ENCODE measurements at places on chromosomes 7 and 10.

GRCh38 chr7:157044147-157044687 lies 33.8 kb upstream of the MNX1 start:
- no peak for DNase-seq

DNA sequence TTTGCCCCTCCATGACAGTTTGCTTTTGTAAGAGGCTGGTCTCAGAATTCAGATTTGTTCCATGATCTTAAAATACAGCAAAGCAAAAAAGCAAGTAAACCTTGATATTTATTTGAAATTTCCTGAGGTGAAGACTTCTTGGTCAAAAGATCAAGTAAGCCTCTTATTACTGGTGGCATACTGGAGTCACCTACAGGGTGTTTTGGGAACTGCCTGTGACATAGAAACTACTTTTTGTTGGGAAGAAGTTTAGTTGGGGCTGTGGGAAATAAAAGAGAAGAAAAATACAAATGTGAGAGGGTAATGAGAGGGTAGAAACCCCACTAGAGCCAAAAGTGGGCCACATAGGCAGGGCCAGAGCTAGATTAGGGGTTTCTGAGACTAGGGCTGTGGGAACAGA lies 217.9 kb downstream of the OTUD1 start:
- no peak for DNase-seq

GRCh38 chr7:118214051-118214832 lies 10.3 kb upstream of the ANKRD7 start:
- DNase-seq = peak; percentile 89

DNA sequence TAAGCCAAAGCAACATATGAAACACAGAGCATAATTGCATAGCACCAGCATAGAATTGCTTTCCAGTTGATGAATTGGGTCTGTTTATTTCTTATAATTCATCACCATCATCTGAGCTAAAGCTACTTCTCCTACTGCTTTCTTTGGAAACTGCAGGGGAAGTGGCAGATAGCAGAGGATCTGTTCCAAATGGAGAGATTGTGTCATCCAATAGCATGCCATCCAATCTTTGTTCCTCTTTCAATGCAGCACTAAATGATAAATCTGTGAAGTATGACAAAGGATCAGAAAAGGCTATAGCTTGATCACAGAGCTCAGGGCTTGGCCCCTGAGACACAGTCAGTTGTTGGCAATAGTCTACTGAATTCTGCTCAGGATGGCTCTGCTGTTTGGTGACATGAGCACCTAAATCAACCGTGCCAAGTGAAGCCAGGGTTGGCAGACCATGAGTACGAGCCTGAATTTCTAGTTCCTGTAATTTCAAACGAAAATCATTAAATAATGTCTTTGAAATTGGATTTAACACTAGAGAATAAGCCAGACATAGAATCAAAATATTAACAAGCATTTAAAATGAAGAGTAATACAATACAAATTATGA lies 90.0 kb downstream of the TFEC start:
- no peak for DNase-seq

DNA sequence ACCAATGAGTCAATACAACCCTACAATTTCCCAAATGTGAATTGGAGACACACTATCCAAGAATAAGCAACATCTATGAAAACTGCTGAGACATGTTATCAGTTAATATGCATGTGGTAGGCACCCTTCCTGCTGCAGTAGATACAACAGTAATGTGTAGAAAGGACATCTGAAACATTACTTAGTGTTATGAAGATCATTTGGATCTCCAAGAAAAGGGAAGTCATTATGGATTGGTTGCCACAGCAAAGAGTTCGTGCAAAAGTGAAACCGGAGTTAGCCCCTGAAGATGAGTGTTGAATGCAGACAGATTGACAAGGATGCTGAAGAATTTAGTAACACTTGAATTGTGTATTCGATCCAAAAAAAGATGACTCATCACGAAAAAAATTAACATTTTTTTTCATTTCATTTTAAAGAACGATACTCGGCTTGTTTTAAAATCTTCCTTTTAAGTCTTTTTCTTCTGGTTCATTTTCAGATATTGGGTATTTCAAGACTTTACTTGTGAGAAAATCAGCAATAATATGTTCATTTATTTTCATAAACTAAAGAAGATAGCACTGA lies 322.4 kb upstream of the KLF6 start:
- DNase-seq = no peak

DNA sequence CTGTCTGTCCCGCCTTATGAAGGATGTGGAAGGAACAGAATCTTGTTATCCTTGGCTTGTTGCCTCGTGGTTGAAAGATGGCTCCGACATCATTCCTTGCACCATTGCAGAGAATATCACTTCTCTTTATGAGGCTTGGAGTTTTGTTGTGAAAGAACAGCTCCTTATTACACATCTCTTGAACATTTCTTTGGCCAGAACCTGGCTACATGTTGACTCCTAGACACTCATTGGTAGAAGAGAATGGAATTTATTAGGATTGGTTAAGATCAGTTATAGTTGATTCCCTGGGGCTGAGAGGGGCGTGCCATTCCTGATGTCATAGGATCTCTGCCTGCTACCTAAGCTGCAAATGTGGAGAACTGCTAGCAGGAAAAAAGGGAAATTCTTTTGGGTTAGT lies 180.5 kb upstream of the CTBP2 start:
- DNase-seq = no peak

DNA sequence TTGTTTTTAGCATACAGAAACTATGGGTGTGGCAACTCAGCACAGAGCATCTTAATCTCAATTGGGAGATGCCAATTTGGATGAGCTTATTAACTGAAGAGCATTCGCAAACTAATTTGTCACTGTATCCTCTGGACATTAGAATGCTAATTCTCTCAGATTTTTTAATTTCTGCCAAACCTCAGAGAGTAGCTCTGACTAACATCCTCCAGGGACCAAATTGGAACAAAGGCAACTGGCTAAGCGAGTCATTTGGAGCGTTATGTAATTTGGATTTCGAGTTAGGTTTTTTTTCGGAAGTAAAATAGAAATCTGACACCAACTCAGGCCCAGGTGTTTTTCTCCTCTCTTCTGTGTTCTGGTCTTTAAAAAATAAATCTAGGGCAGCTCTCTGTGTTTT lies 201.9 kb downstream of the BMPER start:
- DNase-seq = peak; percentile 28

DNA sequence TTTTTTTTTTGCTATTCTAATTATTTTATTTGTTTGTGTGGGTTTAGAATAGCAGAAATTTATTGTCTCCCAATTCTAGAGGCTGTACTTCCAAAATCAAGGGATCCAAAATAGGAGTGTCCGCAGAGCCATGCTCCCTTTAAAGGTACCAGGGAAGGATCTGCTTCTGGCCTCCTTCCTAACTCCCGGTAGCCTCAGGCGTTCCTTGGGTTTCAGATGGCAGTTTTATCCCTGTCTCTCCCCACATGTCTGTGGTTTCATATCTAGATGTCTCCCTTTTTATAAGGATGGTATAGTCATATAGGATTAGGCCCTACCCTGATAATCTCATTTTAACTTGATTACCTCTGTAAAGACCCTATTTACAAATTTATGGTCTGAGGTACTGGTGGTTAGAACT lies 48.4 kb downstream of the BMPR1A start:
- DNase-seq = no peak

- DNase-seq = peak; percentile 35
Measured at GRCh38 chr10:44326474-44327030, 58.3 kb downstream of the CXCL12 start.

DNA sequence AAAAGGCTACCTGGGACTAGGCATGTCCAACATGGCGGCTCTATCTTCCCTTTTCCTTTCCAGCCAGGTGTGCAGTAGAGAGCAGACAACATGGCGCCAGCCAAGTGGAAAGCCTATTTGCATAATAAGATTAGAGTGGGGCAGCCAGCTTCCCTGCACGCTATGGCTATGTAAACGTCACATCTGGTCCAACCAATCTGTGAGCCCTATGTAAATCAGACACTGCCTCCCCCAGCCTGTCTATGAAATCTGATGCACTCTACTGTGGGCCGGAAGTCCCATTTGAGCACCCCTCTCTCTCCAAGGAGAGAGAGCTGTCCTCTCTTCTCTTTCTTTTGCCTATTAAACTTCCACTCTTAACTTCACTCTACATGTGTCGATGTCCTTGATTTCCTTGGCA lies 984.9 kb upstream of the AUTS2 start:
- DNase-seq = peak; percentile 14

DNA sequence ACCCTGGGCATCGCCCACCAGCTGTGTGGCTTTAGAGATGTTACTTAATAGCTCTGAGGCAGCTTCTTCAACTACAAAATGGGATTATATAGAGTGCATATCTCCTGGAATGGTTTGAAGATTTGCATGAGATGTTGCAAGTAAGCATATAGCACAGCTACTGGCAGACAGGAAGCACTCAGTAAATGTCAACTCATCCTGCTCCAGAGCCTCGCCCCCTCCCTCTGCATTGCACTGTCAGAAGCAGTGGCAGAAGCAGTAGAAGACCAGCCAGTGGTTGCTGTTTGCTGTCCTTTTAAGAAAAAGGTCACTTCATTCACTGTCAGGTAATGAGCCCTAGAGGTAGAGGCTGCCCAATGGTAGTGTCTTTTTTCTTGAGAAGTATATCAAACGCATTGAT lies 180.0 kb upstream of the GHITM start:
- no peak for DNase-seq

GRCh38 chr10:49742683-49743463 lies 19.2 kb downstream of the OGDHL start:
- DNase-seq = no peak

GRCh38 chr7:94228223-94228622 lies 166.5 kb upstream of the COL1A2 start:
- no peak for DNase-seq

- DNase-seq = no peak
Measured at GRCh38 chr7:135154734-135155133, 6.9 kb downstream of the TMEM140 start.

GRCh38 chr10:52533986-52534385 lies 219.9 kb downstream of the DKK1 start:
- DNase-seq = no peak

- DNase-seq = no peak
Measured at GRCh38 chr7:36137258-36137657, 15.8 kb upstream of the EEPD1 start.

DNA sequence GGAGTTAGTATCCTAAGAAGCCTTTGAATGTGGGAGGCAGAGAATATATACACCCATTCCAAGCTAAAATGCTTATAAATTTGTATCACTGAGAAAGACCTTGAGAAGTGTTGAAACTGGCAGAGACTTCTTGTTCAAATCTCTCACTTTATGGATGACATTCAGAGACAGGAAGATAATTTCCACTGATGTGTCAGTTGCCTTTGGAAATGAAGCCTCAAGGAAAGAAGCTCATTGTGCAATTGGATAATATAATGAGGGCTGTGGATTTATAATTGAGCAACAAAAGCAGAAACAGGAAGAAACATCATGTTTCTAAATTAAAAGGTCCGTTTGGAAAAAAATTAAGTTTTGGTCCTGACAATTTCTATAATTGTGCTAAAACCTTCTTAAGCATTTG lies 789.9 kb upstream of the IGFBP3 start:
- no peak for DNase-seq

DNA sequence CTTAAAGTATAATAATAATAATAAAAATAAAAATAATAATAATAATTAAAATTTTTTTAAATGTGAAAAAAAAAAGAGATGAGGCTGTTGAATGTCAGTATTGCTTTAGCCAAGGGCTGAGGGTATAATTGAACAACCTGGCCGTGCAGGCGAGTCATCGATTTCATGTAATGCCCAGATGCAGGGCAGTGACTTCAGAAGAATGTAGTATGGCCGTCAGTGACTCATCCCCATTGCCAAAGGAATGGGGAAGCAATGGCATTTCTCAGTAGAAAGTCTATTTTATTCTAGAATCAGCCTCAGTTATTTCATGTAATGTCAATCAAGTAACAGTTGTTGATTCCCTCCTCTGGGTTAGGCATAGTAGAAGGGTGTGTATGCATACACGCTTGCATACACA lies 516.4 kb downstream of the GLRX3 start:
- no peak for DNase-seq

DNA sequence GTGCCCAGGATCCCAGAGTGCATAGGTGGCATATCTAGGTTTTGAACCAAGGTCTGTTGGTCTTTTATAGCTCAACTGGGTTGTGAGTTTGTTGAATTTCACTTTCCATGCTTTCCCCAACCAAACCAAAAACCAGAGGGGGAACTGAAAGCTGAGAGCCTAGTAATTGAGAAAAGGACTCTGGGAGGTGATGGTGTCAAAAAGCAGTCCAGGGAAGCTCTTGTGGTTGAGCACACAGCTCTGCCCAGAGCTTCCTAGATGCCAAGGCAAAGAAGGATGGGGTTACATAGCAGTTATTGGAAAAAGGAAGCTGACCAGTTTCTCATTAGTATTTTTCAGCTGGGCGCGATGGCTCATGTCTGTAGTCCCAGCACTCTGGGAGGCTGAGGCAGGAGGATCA lies 9.9 kb downstream of the POR start:
- no peak for DNase-seq

DNA sequence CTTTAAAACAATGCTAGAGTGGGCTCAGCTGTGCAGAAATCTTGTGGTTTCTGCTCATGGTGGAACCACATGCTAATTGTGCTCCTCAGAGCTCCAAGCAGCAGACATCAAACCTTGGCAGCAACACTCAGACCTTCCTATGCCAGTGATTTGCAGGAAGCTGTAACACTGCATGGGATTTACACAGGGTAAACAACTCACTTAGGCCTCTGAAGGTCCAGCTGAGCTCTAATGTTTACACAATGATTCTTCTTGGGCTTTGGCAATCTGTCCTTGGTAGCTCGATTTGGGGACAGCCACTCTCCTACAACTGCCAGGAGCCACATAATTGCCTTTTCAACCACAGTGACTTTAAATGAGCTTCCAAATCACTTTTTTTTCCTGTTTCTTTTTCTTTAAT lies 97.7 kb upstream of the PDLIM1 start:
- DNase-seq = no peak

DNA sequence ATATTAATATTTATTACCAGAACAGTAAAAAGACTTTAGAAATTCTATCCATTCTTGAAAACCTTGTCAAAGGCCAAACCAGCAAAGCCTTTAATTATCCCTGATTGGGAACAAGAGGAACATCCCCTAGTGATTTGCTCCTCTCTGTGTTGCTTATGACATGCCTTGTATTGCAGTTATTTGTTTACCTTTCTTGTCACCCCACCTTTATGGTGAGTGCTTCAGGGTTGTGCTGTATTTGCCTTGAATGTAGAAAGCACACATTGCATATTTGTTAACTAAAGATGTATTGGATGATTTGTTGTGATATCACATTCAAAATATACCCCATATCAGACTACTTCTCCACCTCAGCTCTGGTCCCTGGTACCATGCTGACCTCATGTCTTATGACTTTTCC lies 23.5 kb upstream of the TECTB start:
- no peak for DNase-seq

GRCh38 chr7:87935384-87935706 lies 1.3 kb downstream of the ADAM22 start:
- DNase-seq = no peak

DNA sequence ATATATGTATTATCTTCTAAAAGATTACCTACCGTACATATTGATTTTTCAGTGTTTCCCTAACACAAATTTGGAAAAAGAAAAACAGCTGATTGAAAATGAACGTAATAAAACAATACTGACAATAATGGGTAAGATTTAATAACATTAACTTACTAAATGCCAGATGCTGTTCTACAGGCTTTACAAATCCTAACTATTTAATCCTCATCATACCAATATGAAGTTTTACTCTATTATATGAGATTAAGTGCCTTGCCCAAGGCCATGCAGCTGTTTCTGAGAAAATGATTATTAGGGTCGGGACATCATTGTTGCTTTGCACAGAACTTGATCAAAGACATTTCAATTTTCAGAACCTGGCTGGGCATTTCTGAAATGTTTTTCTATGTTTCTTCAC lies 104.6 kb downstream of the HGF start:
- DNase-seq = no peak
